SK-N-DZ (cell line): ENCODE measurements at places on chromosomes 1 and 21.

- no peak for DNase-seq
These were observed 148.1 kb downstream of the EIF4G3 start for GRCh38 chr1:21028520-21029145.

- no peak for DNase-seq
These were observed 8.0 kb downstream of the RCSD1 start for GRCh38 chr1:167638064-167638463.

DNA sequence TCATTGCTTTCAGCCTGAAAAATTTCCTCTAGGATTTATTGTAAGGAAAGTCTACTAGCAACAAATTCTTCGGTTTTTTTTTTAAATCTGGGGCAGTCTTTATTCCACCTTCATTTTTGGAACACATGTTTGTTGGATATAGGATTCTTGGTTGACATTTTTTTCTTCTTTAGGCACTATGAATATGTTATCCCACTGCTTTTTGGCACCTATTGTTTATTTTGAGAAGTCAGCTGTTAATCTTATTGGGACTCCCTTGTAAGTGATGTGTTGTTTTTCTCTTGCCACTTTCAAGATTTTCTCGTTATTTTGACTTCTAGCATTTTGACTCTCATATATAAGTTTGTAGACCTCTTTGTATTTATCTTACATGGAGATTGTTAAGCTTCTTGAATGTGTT, 99.3 kb downstream of the NPHS2 start:
- DNase-seq: no peak

GRCh38 chr1:20223106-20223505, 36.8 kb upstream of the PLA2G2C start:
- DNase-seq: no peak
